ENCODE measurements at places on chromosomes 3 and 15. TPM values are rescaled to one million over a fixed set of nuclear protein-coding genes. Genes with fewer than 3 reads are reported as not detected.

IGSF10 gene
- 0.70 TPM for polyA plus RNA-seq

NR1I2 gene
- polyA plus RNA-seq: 50.6 TPM

SNX22 gene
- polyA plus RNA-seq: 8.4 TPM

PRTG gene
- polyA plus RNA-seq: 0.42 TPM

GPR15 gene
- 0.92 TPM for polyA plus RNA-seq

ANKRD34C gene
- not detected for polyA plus RNA-seq

GXYLT2 gene
- 12.0 TPM for polyA plus RNA-seq

DGKG gene
- polyA plus RNA-seq: 0.60 TPM

FURIN gene
- polyA plus RNA-seq: 30.1 TPM

ARL13B gene
- 2.5 TPM for polyA plus RNA-seq

PLXND1 gene
- 42.0 TPM for polyA plus RNA-seq

FILIP1L gene
- 14.9 TPM for polyA plus RNA-seq

SAXO2 gene
- polyA plus RNA-seq: 4.8 TPM

RNF7 gene
- polyA plus RNA-seq: 272 TPM

NOX5 gene
- 0.16 TPM for polyA plus RNA-seq

FBLN2 gene
- 14.8 TPM for polyA plus RNA-seq

SOX14 gene
- not detected for polyA plus RNA-seq

SHC4 gene
- polyA plus RNA-seq: 0.64 TPM

GP5 gene
- polyA plus RNA-seq: 0.69 TPM

CORO2B gene
- polyA plus RNA-seq: 1.2 TPM

DIS3L gene
- polyA plus RNA-seq: 11.5 TPM

PLA2G4E gene
- polyA plus RNA-seq: not detected

OR5K2 gene
- not detected for polyA plus RNA-seq

SCN5A gene
- polyA plus RNA-seq: 0.51 TPM

Measured in sigmoid colon (tissue), 7 donors.